ENCODE measurements at places on chromosomes 5 and 9.

DNA sequence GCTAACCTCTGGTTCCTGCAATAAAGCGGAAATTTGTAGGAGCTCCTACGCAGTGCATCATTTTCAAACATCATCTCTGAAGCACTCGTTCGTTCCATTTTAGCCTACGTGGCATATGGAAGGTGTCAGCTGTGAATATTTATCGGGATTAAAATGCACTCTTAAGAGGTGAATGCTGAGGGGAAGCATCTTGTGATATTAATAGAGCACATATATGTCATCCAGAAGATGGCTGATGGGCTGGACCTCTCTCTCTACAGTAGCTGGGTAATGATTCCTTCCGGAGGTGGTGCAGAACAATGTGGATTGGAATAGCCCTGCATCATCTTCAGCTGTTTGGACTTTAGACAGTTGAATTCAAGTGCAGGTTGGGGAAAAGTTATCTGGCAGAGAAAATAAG is 478.7 kb downstream of the DMAC1 start:
- DNase-seq, result no peak

DNA sequence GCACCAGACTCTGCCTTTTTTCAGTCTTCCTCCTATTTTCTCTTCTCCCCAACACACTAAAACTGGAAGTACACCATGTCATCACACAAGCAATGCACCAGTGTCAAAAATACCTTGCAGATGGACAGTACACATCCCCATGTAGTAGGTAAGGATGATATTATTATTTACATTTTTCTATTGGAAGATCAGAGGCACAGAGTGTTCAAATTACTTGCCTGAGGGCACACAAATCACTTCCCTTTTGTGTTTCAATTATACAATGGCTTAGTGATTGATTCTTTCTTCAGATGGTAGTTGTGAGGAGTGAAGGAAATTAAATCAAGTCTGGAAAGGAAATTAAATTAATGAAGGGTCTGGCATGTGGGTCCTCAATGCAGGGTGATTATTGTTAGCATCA is 39.6 kb downstream of the CTSL start:
- DNase-seq, result no peak

DNA sequence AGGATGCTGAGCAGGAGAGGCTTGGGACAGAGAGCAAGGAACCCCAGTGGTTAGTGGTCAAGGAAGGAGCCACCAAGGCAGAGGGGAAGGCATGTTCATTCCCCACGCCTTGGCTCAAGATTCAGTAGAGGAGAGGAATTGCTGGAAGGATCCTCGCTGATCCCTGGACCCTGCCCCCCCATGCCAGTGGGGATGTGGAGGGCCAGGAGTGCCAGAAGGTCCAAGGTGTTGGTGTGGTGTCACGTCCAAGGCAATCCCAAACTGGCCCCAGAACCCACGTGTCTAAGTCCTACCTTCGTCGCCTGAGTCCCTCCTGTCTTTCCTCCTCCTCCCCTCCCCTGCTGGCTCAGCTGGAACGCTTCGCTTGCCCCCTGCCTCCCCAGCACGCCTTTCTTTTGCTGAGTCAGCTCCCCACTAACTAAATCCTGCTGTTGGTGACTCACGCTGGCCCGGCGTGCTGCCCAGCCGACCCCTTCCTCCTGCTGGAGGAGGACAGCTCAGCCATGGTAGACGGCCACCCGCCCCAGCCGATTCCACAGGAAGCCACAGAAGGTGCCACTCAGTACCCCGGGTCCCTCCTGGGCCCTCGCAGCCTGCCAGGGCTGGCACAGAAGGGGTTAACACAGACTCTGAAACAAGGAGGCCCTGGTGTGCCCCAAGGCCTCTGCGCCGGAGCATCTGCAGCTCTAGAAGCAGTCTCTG is 37.6 kb upstream of the ORM1 start:
- DNase-seq, result no peak

DNA sequence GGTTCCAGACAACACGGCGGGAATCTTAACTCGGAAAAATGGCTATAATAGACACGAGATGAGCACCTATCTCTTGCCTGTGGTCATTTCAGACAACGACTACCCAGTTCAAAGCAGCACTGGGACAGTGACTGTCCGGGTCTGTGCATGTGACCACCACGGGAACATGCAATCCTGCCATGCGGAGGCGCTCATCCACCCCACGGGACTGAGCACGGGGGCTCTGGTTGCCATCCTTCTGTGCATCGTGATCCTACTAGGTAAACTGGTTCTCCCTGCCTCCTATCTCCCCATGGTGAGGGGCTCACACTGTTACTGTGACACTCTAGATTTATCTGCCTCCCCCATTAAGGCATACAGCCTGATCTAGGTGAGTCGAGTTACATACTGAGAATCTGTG is 124.2 kb downstream of the CDH6 start:
- DNase-seq, result no peak

DNA sequence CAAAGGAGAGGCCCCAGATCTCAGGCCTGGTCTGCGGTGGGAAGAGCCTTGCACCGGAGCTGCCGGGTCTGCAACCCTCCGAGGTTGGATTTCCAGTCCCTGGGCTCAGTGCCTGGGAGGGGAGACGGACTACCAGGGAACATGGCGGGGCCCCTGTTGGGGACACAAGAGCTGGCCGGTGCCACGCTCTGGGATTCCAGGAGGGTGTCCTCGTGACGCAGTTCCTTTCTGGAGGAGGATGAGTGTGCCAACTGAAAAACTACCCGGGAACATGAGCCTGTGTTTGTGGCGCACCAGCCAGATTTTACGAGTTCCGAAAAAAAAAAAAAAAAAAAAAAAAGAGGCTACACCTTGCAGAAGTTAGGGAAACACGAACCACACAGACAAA is 9.0 kb downstream of the NRARP start:
- DNase-seq, result no peak

DNA sequence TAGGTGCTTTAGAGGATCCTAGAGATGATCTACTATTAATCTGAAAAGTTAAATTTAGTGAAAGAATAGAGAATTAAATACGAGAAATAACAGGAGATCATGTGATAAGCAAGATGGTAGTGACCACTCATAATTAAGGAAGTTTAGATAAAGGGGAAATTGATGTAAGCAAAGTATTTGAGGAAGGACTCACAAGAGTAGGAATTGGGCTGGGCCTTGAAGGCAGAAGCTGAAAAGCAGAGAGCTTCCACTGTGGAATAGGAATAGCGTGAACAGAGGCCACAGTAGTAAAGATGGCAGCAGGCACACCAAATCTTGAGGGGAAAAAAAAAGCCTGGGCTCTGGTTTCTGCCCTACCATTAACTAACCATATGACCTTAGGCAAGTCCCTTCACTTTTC is 38.0 kb downstream of the KIF24 start:
- DNase-seq, result no peak

GRCh38 chr5:139862313-139862712 is 66.7 kb downstream of the PSD2 start:
- no peak for DNase-seq

GRCh38 chr9:69976152-69976551 is 67.5 kb upstream of the MAMDC2 start:
- DNase-seq, result no peak

DNA sequence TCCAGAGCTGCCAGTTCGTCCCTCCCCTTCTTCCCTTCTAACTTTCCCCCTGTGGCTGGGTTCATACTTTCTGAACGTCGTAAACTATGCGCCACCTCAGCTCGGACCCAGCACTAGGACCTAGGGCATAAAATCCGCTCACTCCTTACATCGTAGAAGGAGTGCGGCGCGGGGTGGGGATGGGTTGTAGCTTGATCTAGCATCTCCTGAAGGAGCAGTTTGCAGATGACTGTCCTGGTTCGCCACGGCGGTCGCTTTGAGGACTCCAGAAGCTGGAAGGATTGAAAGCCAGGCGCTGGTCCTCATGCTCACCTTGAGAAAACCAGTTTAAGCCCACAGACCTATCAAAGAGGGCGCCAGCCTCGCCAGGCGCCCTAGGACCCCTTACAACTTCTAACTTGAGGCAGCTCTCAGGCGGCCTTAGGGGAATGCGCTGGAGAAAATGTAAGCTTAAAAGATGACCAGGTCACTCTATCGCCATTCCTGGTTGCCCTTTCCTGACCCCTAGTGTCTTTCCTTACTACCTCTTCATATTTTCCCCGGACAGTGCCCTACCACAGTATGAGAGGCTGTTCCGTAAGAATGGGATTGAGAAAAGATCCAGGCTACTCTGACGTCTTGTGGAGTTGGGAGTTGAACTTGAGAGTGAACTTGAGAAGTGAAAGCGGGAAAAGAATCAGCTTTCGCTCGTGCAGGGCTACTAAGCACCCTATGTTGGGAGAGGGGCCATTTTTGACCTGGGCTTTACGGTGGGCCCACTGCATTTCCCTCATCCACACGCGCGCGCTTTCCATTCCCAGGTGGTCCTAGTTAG is 2.8 kb downstream of the RORB start:
- no peak for DNase-seq

GRCh38 chr5:177973066-177973635 is 22.9 kb downstream of the PROP1 start:
- DNase-seq, result no peak

DNA sequence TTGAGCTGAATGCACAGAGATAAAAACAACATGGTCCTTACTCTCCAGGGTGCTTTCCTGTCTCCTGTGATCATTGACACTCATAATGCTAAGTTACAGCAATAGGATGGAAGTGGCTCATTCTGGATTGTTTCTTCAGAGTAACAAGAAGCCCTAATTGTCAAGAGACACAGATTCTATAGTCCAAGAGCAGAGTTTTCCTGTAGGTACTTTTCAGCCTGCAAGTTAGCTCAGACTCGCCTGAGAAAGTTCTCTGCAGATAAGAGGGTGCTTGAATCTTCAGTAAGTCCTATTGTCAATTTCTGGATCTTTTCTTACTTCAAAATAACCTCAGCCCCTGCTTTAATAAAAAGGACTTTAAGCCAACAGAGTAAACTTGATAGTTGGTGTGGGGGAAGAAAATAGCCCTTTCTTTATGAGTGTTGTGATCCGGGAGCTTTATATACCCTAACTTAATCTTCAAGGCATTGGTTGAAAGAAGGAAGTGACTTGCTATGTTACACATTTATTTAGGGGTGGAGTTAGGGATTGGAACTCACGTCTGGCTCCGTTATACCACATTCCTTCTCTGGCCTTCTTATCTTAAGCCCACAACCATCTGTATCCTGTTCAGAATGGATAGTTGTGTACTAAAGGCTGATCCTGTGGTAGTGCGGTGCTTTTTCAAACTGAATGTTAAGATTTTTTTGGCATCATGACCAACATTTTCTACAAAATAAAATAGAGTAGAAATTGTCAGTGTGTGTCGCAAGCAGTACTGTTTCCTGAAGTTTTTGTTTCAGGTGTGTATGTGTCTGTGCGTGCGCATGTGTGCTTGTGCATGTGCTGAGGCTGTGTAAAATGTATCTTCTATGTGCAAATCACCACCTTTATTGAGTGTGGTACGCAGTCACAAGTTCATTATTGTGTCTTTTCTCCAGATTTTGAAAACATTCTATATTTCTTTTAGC is 173.9 kb downstream of the WDR70 start:
- DNase-seq, result no peak

GRCh38 chr5:175443514-175444059 is 395 bp downstream of the DRD1 start:
- DNase-seq, result no peak

DNA sequence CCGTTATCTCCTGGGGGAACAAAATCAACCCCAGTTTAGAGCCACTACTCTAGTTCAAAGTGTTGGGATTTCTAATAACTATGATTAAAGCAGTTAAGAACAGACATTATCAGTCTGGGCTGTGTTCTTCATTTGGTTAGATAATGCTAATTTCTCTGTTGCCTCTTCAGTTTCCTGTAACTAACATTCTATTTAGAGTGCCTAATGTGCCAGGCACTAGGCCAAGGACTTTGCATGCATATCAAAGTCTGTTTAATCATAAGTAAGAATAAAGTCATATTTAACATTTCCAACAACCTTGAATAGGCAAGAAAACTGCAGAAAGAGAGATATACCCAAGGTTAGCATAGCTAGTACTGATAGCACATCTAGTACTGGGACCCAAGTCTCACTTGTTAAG is 68.4 kb downstream of the TNPO1 start:
- no peak for DNase-seq

DNA sequence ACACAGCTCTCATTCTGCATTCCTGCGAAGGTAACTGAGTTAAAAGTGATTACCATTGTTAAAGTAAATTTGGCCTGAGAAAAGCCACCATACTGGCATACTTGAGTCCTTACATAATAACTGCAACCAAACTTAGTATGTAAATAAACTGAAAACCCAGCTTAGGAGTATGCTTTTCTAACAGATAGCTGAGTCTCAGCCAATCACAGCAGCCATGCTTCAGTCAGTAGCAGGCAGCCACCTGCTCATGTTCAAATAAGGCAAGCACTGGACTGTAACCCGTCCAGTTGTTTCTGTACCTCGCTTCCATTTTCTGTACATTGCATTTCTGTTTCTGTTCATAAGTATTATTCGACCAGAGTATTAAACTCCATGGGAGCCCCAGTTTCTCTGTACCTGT is 58.6 kb downstream of the GCNT4 start:
- DNase-seq, result no peak

All from activated CD4-positive, alpha-beta T cell treated with anti-CD3 and anti-CD28 coated beads, Interleukin-2, amount 50 U/mL, for 48 hours (primary cell).